Activated naive CD8-positive, alpha-beta T cell treated with anti-CD3 and anti-CD28 coated beads, Interleukin-2, amount 10 ng/mL, durations not matched to agents 7 days and 5 days (primary cell): ENCODE measurements at places on chromosomes 2 and 18. TPM values are rescaled to one million over a fixed set of nuclear protein-coding genes. Genes with fewer than 3 reads are reported as not detected.

DNA sequence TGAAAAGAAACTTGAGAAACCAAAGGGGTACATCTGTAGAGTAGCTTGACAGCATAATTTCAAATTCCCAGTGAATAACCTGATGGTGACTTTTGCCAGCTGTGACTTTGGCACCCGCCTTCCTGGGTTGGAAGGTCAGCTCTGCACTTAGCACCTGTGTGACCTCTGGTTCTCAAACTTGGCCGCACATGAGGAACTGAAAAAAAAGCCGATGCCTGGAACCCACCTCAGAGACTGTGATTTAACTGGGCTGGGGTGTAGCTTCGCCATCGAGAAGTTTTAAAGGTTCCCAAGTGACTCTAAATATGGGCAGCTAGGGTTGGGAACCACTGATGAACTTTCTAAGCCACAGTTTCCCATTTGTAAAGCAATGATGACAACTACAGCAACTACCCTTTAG lies 6.5 kb downstream of the EFEMP1 start:
- no peak for DNase-seq

GRCh38 chr2:190408538-190409271 lies 550 bp downstream of the MFSD6 start:
- peak; percentile 79 for DNase-seq

DNA sequence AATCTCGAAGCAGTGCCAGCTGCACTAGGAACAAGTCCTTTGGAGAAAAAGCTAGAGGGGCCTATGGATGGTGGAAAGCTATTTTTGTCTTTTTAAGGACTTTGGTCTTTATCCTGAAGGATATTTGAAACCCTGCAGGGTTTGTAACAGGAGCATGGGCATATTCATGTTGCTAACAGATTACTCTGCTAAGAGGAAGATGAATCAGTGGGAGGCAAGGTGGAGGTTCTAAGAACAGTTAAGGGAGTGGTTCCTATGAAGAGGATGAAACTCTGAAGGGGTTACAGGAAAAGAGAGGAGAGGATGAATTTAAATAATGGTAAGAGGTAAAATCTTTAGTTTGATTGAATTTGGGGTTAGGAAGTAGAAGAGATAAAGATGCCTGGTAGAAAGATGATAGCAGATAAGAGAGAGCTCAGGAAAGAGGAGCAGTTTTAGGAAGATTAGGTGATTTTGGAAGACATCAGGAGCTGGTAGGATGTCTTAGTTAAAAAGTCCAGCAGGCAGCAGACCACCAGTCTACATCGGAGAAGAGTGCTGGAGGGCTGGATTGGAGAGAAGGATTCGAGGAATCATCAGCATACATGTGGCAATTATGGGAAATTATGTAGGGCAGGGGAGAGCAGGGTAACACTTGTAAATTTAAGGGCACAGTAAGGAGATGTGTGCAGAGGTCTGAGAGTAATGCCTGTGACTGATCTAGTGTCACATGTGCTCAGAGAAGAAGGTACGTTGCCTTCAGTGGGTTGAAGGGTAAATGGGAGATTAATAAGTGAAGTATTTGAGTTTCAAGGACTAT lies 39.3 kb upstream of the C1GALT1C1L start:
- no peak for DNase-seq

MRPL30 gene
- total RNA-seq, result 22.2 TPM

DNA sequence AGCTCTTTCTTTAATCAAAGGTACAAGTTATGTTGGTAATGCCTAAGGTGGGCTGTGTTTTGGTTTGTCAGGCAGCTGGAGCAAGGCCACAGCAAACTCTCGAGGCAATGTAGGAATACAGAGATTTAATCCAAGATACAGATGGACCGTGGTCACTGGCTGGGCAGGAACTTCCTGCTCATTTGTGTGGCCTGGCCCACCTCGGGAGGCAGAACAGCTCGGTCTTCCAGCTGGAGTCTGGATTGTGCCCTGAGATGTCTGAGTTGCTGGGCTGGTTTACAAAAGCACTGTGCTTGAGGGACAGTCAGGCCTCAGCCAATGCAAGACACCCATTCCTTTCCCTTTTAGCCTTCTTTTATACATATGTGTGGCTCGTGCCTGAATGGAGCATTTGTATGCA lies 506.1 kb upstream of the SALL3 start:
- no peak for DNase-seq

DNA sequence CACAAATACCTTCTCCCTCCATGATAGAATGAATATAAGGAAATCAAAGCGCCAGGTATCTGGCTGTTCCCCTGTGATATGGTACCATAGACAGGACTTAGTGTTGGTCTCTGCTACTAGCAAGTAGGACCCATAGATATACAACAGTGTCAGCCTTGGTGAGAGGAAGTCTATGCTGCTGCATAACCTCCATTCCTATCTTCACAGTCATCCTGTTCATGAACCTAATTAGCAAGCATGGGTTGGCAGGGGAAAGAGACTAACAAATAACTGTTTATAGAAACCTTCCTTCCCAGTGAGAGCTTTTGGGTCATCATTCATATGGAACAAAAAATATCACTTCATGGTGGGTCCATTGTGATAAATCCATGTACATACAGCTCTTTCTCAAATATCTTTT lies 188.9 kb upstream of the FAM98A start:
- no peak for DNase-seq

ALPP gene
- total RNA-seq, result not detected

DNA sequence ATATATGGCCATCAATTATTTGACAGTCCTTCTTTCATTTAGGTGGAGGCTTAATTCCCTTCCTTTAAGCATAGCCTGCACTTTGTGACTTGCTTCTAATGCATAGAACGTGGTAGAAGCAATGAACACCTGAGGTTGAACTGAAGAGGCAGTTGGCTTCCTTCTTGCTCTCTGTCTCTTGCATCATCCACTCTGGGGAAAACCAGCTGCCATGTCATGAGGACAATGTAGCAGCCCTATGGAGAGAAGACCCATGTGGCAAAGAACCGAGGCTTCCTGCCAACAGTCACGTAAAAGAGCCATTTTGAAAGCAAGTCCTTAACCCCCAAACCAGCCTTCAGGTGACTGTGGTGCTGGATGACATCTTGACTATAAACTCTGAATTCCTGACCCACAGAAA lies 46.8 kb downstream of the ATOH8 start:
- no peak for DNase-seq

GRCh38 chr2:53543083-53543482 lies 224.5 kb upstream of the CHAC2 start:
- no peak for DNase-seq

LBX2 gene
- total RNA-seq, result 1.3 TPM

CABLES1 gene
- 1.4 TPM for total RNA-seq

DSG3 gene
- not detected for total RNA-seq

- DNase-seq, result no peak
Measured at GRCh38 chr2:27798948-27799645, 27.6 kb downstream of the MRPL33 start.

DNA sequence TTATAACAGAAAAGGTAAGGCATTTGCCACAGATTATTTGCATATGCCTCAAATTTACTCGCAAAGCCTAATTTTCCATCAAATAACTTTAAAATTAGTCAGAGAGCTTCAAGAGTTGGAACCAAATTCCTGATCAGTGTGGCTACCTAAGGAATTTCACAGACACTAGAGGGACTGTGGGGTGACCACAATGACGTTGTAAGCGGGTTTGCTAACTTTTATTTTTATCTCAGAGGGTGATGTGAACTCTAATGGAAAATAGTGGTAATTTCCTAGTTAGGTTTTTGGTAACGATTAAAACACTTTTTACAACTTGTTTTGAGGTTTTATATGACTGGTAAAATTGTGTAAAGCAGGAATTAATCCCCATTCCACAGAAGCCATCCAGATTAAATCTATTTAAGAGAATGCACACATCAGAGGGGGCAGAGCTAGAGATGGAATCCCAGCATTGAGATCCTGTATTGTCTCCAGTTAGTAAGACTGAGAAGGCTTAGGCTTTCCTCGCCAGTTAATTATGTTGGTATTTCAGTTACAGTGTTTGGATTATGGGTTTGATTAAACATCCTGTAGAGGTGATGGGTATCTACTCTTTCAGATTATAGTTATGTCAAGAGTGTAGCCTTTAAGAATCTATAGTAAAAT lies 129.0 kb downstream of the GPD2 start:
- no peak for DNase-seq

DNA sequence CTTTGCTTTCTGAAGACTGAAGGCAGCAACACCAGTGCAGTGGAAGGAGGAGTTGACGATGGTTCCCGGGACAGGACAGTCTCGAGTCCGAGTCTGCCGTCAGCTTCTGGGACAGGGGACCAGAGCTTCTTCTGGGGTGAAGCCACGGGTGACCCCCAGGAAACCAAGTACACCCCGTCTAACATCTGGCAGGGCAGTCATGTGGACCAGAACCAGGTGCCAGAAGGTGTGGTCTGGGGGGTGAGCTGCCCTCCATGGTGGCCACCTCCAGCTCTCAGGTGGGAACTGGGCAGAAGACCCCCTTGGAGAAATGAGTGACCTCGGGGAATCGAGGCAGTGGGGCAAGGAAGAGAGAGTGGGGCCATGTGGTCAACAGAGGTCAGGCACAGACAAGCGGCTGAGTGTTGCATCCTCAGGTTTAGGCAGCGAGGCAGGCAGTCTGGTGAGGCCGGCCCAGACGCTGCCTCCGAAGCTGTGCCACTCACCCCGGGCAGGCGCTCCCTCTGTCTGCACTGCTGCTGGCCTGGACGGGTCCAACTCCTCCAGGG lies 204.3 kb downstream of the HDAC4 start:
- no peak for DNase-seq

DNA sequence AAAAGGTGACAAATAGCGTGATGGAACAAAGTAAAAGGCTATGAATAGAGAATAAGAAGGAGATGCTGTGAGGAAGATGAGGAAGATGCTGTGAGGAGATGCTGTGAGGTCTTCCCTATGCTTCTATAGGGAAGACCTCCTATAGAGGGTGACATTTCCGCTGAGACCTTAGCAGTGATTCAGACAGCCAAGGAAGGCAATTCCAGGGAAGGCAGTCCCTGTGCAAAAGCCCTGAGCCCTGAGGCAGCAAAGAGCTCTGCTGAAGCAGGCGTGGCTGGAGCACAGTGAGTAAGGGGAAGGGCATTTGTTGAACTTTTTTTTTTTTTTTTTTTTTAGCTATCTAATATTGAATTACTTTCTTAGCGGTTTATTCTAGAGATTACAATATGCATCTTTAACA lies 142.7 kb upstream of the FOSL2 start:
- no peak for DNase-seq

IL18RAP gene
- 16.7 TPM for total RNA-seq

DNA sequence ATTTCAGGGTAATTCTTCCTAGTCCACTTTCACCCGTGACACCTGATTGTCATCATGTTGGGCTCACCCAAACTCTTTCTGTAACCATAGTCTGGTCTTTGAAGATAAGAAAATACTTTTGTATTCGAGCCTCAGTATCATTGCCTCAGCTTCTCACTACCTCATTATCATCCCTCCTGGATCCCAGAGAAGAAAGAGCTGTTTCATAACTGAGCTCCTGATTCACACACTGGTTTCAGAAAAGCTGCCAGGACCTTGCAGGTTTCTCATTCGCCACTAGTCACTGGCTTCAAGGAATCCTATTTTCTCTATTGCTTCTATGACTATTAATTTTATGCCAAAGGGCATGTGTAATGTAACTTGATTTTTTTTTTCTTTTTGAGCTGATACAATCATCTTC lies 2.9 kb upstream of the CRIM1 start:
- DNase-seq, result no peak

- DNase-seq, result no peak
Measured at GRCh38 chr2:8322634-8323033, 359.2 kb upstream of the ID2 start.

GRCh38 chr2:99672766-99673350 lies 183.0 kb upstream of the REV1 start:
- DNase-seq, result no peak

DNA sequence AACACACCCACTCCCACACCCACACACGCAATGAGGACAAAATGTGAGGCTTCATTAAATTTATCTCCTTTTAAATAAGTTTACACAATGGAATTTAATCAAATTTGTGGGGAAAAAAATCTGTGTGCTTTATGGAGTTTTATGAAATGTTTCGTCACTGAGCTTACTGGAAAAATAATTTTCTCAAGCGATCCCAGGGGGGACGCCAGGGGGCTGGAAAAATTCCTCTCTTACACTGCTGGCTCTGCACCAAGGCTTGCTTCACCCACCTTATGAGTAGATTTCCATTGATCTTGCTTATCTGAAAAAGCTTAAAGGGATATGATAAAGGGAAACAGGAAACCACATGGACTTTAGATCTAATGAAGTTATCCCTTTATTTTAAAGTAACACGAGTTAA lies 95.5 kb downstream of the CABYR start:
- DNase-seq, result no peak

DNA sequence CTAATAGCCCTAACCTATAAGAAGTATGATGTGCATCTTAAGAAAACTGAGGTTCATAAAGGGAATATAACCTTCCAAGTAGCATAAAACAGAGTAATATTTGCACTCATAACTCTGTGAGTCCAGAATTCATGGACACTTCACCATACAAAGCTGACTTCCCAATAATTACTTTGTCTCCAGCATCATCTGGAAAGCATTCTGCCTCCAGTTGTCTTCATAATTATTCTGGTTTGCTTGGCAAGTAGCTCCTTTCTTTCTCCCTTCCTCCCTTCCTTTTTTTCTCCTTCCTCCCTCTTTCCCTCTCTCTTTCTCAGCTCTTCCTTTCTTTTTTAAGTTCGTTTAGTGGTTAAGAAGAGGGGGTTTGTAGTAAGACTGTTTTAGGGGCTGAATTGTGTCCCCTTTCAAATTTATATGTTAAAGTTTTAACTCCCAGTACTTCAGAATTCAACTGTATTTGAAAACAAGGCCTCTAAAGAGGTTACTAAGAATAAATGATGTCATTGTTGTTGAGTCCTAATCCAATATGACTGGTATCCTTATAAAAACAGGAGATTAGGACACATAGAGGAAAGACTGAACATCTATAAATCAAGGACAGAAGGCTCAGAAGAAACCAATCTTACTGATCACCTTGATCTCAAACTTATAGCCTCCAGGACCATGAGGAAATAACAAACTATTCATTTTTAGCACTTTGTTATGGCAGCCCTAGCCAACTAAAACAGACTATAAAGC lies 28.9 kb downstream of the TFPI start:
- DNase-seq, result no peak

GRCh38 chr2:30208453-30208852 lies 22.9 kb upstream of the LBH start:
- peak; percentile 40 for DNase-seq

DNA sequence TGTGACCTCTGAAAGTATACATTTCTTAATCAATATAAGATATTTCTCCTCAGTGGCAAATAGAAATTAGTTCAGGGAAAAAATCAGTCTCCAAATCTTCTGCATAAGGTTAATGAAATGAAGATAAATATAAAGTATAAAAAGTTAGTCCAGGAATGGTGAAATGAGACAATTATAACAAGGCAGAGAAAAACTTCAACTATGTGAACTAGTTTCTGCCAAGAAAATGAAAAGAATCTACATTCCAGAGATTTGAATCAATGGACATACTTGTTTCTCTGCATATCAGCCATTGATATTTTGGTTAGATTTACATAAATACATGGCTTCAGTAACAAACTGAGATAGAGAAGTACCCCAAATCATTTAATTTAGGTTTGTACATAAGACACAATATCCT lies 249.0 kb downstream of the EXOC6B start:
- no peak for DNase-seq
